Activated T-helper 17 cell treated with anti-CD3 and anti-CD28 coated beads, Interleukin-2, amount 50 U/mL, for 72 hours (primary cell): ENCODE measurements at places on chromosomes 5 and 9. TPM values are rescaled to one million over a fixed set of nuclear protein-coding genes. Genes with fewer than 3 reads are reported as not detected.

- ATAC-seq: peak; percentile 59
Measured at GRCh38 chr9:99231711-99232110, 9.6 kb downstream of the SEC61B start.

Gene PCDHB14
- total RNA-seq: not detected

Gene DBH
- total RNA-seq: not detected

Gene SPACA9
- 1.3 TPM for total RNA-seq

Gene SMARCA2
- total RNA-seq: 118 TPM

GRCh38 chr9:120412425-120412951, 167.5 kb downstream of the CDK5RAP2 start:
- ATAC-seq: no peak
